Amygdala (tissue), 56 donors: ENCODE measurements at places on chromosomes 3 and 15.

DNA sequence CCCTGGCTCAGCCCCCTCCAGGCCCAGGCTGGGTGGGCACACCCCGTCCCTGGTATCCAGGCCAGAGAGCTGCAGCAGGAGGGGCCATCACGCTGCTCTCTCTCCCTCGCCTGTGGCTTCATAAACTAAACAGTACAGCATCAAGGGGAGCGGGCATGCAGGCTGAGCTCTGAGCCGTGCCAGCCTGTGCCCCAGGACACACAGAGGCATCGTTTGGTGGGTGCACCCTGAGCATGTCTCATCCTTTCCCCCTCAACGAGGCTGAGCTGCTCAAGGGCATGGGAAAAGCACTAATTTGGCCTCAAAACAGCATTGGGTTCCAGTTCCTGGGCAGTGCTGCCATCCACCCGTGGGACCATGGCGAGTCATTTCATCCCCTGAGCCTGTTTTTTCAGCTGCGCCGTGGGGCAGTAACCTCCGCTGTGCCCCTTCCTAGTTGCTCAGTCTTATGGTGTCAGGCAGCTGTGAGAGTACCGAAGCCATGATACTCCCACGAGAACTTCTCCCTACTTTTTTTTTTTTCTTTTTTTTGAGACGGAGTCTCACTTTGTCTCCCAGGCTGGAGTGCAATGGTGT is 79.6 kb downstream of the CPN2 start:
- DNase-seq = no peak

DNA sequence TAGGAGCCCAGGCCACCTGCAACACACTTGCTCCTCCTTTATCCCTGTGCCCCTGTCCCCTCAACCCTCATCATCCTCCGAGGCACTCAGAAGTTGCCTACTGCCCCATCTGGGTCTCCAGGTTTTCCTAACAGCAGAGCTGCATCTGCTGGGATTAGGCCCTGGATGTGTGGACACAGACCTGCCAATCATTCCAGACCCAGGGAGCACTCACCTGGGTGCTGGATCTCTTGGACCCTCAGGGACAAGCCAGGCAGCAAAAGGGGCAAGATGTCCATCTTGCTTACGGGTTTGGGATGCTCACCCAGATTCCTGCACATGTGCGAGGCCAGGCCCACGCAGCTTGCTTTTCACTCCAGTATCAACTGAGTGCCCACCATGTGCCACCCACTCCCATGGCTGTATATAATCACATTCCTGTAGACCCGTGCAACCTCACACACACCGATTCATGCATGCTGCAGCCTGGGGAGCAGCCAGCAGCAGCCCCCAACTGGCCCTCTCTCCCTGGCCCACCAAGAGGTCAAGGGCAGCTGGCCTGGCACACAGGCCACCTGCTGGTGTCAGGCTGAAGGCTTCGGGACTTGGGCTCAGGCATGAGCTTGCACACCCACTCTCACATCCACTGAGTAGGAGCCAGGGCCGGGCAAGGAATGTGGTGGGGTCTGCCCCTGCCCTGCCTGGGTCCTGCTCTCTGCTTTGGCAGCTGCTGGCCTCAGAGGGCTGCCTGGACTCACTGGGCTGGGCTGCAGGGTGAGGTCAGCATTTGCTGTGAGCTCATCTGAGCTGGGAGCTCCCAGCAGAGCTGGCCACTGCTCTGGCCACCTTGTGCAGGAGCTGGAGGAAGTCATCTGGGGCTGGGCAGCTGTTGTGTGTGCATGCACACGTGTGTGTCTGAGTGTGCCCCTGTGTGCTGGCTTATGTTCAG is 14.9 kb downstream of the PRKCD start:
- DNase-seq = no peak

DNA sequence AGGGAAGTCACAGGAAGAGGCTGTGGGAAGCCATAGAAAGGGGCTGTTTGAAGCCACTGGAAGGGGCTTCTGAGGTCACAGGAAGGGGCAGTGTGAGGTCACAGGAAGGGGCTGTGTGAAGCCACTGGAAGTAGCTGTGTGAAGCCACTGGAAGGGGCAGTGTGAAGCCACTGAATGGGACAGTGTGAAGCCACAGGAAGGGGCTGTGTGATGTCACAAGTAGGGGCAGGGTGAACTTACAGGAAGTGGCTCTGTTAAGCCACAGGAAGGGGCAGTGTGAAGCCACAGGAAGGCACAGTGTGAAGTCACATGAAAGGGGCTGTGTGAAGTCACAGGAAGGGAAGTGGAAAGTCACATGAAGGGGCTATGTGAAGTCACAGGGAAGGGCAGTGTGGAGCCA is 33.1 kb downstream of the GASK1A start:
- DNase-seq = no peak

GRCh38 chr3:127749787-127750225 is 72.5 kb downstream of the MGLL start:
- DNase-seq = no peak

DNA sequence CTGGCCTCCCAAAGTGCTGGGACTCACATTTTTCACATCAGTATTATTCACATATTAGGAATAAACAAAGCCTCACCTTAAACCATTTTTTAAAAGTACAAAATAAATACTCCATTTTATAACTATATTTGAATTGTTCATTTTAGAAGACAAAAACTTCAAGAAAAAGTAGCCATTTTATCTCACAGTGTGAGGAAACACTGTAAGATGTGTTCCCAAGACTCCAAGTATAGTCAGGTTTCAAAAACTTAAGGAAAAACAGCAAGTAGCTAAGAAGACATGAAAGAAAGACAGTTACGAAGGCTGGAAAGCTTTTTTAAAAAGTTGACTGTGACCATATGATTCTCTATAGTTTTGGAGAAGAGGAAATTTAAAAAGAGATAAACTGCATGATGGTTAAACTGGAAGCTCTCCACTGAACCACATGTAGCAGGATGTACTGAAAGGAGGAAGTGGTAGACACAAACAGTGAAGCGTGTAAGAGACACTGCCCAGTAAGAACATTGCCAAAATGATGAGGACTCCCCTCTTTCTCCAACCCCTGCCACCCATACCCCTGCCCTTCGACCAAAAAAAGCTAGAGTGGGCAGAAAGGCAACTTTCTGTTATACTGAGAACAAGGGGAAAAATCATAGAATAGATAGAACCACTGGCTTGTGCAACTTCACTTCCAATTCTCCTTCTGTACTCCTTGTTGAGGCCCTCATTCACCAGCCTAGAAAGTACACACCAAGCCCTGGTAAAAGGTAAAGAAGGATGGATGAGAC is 6.2 kb upstream of the TMF1 start:
- no peak for DNase-seq

DNA sequence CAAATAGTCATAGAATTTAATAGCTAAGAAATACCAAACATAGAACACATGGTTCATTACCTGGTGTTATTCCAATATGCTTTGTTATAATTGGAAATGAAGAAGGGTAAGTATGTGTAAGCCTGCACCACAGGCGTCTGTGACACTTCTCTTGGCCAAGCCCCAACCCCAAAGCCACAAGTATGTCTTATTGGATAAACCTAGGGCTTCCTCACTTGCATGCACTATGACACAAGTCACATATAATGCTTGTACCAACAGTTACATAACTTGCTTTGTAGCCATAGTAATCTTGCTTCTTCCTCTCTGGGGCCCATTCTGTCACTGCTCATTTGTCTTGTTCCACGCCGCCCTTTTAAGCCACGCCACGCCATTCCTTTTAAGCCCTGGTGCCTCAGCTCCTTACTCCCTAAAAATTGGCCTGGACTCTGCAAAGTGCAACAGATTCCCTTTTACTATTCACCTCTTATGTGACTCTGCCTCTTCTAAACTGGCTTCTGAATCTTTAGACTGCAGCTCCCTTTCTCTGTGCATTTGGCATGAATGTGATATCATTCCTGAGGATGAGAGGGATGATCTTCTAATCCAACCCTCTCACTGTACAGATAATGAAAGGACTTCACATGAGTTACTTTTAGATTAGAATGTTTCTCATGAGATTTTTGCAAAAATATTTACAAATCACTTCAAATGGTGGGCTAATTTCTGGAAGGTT is 48.1 kb upstream of the EPHA3 start:
- DNase-seq = no peak

- DNase-seq = no peak
Measured at GRCh38 chr3:55947406-55947805, 460.3 kb upstream of the WNT5A start.

DNA sequence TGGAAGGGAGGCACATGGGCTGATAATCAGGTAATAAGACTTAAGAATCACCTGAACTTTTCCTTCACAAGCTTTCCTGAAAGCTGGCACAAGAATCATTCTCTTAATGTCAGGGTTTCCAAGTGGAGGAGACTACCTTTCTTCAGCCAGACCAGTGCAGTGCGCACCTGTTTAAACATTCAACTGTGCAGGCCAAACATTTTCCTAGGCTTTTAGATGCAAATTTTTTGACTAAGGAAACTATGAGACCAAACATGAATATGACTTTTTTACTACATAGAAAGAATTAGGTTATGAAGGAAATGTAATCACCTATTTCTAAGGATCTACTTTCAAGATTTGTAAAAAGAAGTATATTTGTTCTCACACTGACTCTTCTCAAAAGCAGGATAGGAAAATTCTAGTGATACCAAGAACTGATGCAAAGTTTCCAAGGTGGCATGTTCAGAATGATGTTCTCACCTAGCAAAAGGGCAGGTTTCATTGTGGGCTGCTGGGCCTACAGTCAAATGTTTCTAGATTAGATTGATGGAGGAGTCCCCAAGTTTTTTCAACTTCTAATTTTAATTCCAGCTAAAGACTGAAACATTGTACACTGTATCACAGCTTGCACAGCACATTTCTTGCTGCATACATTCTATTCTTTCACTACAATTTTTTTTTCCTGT is 339.1 kb downstream of the TIGIT start:
- DNase-seq = no peak

- DNase-seq = no peak
Measured at GRCh38 chr15:53226559-53226958, 436.4 kb upstream of the ONECUT1 start.

DNA sequence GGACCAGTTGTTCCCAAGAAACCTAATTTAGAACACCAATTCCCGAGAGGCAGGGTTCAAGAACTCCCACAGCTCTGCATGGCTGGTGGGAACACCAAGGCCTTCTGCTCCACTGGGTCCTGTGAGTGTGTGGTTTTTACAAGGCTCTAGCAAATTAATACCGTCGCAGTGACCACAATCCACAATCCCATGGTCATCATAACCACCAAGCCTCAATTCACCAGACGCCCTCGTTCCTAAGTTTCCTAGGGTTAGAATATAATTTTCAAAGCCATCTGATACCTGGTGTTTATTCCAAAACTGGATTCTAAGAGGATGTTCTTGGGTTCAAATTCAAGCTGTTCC is 114.9 kb upstream of the RPL32 start:
- no peak for DNase-seq

DNA sequence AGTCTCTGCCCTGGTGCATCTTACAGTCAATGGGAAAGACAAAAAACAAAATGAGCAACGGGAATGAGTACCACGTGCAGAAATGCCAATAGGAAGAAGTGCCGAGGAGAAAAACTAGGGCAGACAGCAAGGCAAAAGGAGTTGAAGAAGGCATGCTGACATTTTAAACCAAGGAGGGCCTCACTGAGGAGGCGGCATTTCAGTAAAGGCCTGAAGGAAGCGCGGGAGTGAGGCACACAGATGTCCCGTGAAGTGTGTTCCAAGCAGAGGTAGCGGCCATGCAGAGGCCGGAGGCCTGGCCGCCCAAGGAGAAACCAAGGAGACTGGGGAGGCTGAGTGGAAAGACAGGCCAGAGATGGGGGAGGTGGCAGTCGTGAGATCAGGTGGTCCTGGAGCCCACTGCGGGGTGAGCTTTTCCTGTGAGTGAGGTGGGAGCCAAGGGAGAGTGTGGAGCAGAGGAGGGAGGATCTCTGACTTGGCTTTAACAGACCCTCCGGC is 34.8 kb downstream of the DNAJB8 start:
- no peak for DNase-seq

DNA sequence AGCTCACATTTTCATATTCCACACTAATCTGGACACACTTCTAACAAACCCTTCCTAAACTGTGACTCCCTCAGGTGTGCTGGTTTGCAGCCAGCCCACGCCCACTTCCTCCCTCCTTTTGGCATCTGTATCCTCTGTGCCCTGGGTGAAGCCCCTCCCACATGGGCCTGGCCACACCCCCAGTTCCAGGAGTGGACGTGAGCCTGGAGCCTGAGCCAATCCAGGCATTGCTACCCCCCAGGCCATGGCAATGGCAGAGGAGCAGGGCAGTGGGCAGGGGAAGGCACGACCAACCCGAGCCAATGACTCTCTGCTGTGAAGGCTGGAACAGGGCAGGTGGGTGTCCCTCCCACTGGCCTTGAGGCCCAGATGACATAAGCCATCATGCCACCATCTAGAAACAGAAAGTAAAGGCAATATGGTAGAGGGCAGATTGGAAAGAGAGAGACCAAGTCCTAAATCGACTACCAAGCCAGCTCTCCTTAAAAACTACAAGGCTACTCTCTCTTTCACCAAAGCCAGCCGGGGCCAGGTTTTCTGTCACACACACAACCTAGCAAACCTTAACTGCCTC is 18.6 kb downstream of the FAM174B start:
- no peak for DNase-seq

GRCh38 chr15:67641453-67641852 is 99.0 kb downstream of the MAP2K5 start:
- no peak for DNase-seq

DNA sequence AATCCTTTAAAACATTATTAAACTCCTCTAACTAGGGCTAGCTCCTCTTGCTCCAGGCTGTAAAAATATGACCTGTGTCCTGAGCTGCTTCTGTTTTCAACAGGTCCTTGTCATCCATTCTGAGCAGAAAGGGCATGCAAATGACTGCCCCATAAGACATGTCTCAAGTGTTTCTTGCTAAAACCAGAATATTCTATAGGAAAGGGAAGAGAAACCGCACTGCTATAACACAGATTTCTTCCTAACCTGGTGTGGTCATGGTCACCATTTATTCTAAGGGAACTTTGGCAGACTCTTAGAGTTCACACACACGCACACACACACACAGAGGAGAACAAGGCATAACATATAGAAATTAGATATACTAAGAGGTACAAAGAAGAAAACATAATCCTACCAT is 34.2 kb upstream of the B3GNT5 start:
- no peak for DNase-seq

DNA sequence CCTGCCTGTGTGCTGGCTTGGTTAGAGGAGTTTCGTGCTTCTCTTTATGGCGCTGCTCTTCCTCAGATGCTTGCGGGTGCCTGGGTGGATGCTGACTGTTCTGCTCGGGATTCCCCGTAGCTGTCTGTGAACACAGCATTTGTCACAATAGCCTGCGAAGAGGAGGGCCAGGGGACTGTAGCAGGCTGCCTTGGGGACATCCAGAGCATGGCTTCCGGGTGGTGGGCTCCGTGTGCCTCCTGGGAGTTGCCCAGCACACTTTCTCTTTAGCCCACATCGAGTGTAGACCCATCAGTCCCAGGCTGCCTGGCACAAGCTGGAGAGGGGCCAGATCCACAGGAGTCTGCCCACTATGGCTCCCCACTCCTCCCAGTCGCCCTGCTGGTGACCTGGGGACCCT is 22.4 kb downstream of the LRRK1 start:
- no peak for DNase-seq
